ENCODE measurements at places on chromosomes 12 and 14.

GRCh38 chr12:55132816-55133215, 6.6 kb downstream of the OR9K2 start:
- DNase-seq: no peak

GRCh38 chr12:110917467-110917866, 2.9 kb downstream of the MYL2 start:
- DNase-seq: peak; percentile 49

- DNase-seq: no peak
Measured at GRCh38 chr12:110234331-110234751, 46.7 kb upstream of the ATP2A2 start.

DNA sequence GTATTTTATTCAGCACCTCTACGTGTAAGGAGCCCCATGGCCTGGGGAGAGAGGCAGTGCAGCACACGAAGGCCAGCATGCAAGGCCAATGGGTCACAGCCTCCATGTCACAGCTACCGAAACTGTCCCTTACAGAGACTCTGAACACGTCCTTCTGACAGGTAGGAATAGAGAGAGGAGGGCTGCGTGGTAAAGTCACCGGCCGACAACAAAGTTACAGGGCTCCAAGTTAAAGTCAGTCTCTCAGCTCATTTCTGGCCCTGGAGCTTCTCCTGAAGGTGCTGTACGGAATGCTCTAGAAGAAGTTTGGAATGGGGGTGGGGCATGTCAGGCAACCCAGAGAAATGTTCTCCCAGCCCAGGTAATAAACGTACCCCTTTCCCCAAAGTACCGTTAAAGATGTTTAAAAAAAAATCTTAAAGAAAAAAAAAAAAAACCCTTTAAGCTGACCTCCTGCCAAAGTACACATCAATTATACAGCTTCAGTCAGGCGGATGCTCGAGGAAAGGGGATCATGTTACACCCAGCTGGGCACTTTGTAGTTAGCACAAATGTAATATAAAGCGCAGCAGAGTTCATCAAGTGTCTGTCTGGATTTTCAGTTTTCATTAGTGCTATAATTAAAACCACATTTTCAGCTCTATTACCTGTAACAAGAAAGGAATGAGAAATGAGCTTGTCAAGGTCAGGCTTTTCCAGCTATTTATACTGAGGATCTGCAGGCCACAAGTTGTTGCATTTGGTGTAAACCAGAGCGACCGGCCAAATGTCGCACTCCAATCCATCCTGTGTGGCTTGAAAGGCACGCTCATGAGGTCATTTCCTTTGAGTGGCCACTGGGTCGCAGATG, 53.3 kb upstream of the CDKN3 start:
- peak; percentile 79 for DNase-seq

GRCh38 chr14:70708717-70709570, 67.2 kb downstream of the TTC9 start:
- DNase-seq: no peak

All from astrocyte of the cerebellum (primary cell).